ENCODE measurements at places on chromosomes 12 and 14.

DNA sequence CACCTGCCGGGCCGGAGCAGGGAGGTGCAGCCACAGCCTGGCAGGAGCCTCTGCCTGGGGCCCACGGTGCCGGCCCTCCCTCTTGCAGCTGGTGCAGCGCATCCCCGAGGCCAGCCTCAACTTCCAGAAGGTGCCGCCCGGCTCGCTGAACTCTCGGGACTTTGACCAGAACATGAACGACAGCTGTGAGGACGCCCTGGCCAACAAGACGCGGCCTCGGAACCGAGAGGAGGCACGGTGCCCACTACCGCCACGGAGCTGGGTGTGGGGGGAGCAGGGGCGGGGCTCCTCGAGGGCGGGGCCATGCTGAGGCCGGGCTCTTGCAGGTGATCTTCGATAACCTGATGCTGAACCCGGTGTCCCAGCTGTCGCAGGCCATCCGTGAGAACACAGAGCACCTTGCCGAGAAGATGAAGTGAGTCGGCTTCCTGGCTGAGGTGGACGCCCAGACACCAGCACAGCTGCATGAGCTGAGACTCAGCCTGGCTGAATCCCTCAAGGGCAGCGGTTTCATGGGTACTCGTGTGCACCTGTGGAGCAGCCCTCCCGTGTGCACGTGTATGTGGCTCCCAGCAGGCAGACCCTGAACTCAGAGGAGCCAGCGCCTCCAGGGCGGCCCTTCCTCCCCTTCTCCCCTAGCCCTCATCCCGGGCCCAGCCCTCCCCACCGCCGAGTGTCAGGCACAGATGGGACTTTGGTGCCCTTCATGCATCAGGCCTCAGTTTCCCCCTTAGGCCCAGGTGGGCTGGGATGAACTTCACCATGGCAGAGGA is 28.6 kb downstream of the CEP170B start:
- DNase-seq: no peak

- peak; percentile 9 for DNase-seq
Observed at GRCh38 chr14:78399316-78399889, 229.2 kb downstream of the NRXN3 start.

- DNase-seq: no peak
Observed at GRCh38 chr12:120466560-120467315, 2.8 kb downstream of the SRSF9 start.

GRCh38 chr14:105080161-105080560 is 14.9 kb upstream of the GPR132 start:
- no peak for DNase-seq

DNA sequence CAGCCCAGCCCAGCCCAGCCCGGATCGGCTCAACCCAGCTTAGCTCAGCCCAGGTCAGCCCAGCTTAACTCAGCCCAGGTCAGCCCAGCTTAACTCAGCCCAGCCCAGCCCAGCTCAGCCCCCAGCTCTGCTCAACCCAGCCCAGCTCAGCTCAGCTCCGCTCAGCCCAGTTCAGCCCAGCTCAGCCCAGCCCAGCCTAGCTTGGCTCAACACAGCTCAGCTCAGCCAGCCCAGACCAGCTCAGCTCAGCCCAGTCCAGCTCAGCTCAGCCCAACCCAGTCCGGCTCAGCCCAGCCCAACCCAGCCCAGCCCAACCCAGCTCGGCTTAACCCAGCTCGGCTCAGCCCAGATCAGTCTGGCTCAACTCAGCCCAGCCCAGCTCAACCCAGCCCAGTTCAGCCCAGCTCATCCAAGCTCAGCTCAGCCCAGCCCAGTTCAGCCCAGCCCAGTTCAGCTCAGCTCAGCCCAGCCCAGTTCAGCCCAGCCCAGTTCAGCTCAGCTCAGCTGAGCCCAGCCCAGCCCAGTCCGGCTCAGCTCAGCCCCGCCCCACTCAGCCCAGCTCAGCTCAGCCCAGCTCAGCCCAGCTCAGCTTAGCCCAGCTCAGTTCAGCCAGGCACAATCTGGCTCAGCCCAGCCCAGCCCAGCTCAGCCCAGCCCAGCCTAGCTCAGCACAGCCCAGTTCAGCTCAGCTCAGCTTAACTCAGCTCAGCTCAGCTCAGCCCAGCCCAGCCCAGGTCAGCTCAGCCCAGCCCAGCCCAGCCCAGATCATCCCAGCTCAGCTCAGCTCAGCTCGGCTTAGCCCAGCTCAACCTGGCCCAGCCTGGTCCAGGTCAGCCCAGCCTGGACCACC is 331.7 kb downstream of the TMEM121 start:
- no peak for DNase-seq

- no peak for DNase-seq
Observed at GRCh38 chr12:25115677-25116076, 79.3 kb downstream of the DNAI7 start.

- DNase-seq: no peak
Observed at GRCh38 chr14:36507847-36508417, 12.1 kb downstream of the NKX2-1 start.

All from left renal cortex interstitium (tissue), 4 donors.